CD4-positive, alpha-beta T cell treated with Interleukin-12 subunit alpha and Interleukin-12 subunit beta, for 1 hour (primary cell): ENCODE measurements at places on chromosomes 16 and 17.

DNA sequence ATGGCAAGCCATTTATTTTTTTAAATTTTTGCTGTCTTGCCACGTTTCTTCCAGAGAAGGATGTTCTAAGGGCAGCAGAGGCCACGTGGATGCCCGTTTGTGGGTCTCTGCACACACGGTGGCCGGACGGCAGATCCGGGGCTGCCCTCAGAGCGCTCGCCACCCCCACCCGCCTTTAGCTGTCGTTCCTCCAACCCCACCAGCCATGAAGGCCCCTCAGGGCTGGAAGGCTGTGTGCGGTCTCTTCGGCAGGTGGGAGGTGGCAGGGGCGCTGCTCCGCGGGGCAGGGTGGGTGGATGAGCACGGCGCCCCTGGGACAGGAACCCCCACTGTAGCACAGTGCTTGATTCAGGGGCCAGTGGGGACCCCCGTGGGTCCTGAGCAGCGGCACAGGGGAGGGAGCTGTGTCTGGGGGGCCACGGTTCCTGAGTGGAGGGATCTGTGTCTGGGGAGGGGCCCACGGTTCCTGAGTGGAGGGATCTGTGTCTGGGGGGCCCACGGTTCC, 49.7 kb downstream of the ZFPM1 start:
- no peak for DNase-seq

DNA sequence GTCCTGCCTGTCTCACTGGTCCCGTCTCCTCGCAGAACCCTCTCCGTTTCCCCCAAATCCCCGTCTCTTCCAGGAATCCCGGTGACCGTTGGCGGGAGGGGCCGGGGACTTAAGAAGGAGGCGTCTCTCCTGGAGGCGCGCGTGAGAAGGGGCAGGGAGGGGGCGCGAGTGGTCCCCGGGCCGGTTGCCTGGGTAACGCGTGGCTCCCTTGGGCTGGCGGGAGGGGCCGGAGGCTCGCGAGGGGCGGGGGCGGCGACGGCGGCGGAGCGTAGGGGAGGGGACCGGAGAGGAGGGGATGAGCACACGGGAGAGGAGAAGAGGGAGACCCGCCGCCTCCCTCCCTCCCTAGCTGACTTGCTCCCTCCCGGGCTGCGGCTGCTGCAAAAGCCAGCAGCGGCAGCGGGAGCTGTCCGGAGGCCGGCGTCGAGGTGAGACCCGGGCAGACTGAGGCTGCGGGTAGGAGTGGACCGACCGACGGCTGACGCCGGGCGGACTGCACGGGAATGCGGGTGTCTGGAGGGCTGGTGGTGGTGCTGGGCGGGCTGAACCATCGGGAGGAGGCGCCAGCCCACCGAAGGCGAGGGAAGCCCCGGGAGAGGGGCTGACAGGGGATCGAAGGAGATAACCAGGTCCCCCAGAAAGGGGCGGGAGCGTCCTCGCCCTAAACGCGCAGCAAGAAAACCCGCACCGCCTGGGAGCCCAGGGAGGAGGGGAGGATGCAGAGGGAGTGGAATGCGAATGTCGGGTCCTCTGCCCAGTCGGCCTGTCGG, at the start of gene PRRT2:
Gene PRRT2, plus strand, starts transcription at position 298 of the 770 bp plus-strand sequence. CDS start 862 bp downstream, outside the sequence.
- DNase-seq, result peak; percentile 66

DNA sequence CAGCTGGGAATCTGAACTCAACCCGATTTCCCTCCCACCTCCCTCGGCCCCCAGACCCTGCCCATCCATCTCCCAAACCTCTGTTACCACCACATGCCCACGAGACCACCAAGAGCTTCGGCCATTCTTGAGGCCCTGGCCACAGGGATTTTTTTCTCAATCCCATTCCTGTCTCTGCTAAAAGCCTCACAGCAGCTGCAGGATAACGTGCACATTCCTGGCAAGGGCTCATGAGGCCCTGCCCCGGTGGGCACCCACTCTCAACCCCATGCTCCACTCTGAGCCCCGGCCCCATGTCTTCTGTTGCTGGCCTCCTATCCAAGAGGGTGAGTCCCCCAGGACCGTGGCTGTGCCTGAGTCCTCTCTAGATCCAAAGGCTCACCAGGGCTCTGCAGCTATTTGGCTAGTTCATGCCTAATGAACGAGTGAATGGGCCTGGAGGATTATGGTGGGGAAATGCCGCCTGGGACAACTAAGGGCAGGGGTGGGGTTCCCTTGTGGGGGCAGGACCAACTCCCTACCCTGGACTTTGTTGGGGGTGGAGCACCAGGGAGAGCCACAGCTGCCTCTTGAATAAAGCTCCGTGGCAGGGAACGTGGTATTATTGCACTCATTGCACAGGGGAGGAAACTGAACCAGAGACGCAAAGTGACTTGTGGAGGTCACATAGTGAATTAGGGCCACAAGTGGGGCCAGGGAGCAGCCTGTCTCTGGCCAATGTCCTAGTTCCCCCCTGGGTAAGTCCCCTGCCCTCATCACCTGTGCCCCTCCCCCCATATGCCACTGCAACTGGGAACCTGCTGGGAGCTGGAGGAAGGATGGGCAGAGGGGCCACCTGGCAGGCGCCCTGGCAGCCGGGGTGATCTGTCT, 113.8 kb upstream of the SMURF2 start:
- DNase-seq, result no peak

DNA sequence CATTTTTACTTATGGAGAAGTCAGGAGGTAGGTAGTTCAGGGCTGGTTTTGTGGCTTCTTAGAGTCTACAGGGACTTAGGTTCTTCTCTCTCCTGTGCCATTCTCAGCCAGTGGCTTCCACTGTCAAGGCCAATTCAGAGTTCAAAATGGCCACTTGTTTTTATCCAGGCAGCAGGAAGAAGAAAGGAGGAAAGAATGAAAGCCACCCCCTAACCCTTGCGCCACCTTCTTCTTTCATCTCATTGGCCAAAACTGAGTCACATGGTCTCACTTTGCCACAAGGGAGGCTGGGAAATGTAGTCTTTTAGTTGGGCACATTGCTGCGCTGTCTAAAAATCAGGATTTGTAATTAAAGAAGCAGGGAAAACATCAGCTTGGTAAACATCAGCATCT, 60.8 kb upstream of the MED9 start:
- peak; percentile 48 for DNase-seq

- no peak for DNase-seq
Observed at GRCh38 chr17:69331756-69332155, 4.8 kb upstream of the ABCA5 start.

GRCh38 chr16:78075800-78076199, 23.7 kb upstream of the WWOX start:
- no peak for DNase-seq
